Fibroblast of skin of left biceps (primary cell): ENCODE measurements at places on chromosomes 16 and 17.

- DNase-seq = no peak
Observed at GRCh38 chr17:20086416-20087076, 77.4 kb downstream of the SPECC1 start.

DNA sequence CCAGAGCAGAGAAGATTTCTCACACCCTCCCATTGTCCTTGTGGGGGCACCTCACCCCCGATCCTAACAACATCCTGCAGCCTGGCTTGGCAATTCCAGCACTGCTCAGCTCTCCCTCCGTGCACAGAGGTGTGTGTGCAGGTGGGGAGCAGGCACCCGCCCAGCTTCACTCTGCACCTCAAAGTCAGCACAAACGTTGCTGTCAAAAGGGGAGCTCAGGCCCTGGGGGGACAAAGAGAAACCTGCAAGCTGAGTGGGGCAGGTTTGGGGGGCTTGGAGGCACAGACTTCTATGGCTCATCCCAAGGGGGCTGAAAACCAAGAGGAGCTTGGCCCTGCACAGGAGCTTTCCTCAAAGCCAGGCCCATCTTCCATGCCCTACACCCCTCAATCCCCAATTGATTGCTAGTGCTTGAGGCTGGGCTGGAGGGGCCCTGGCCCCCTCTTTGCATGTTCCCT lies 231.9 kb upstream of the TNRC6C start:
- no peak for DNase-seq

- no peak for DNase-seq
Observed at GRCh38 chr16:71389330-71389729, 30.8 kb downstream of the CALB2 start.

DNA sequence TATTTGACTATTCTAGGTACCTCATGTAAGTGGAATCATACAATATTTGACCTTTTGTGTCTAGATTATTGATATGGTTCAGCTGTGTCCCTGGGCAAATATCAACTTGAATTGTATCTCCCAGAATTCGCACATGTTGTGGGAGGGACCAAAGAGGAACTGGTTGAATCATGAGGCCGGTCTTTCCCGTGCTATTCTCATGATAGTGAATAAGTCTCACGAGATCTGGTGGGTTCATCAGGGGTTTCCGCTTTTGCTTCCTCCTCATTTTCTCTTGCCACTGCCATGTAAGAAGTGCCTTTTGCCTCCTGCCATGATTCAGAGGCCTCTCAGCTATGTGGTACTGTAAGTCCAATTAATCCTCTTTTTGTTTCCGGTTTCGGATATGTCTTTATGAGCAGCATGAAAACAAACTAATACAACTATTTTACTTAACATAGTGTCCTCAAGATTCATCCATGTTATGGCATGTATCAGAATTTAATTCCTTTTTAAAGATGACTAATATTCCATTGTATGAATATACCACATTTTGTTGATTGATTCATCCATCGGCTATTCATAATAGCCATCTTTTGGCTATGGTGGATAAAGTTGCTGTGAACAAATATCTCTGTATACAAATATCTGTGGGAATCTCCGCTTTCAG lies 129.1 kb downstream of the FTO start:
- no peak for DNase-seq

GRCh38 chr16:6297666-6298410 lies 1034.8 kb upstream of the RBFOX1 start:
- no peak for DNase-seq

- no peak for DNase-seq
Observed at GRCh38 chr16:83068686-83069085, 441.9 kb downstream of the CDH13 start.

DNA sequence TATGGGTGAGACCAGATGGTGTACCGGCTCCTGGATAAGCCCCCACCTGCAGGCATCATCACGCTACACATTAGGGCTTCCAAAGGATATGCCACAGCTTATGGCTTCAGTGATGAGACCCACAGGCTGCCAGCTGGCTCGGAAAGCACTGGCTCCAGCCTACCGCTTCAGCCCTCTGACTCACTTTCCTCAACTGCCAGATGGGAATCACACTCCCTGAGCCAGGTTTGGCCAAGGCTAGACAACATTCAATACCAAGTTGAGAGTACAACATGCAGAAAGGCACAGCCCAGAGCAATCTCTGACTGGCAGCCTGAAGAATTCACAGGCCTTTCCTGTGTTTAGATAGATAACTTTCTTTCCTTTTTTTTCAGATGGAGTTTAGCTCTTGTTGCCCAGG lies 10.3 kb downstream of the CENPV start:
- DNase-seq = no peak

DNA sequence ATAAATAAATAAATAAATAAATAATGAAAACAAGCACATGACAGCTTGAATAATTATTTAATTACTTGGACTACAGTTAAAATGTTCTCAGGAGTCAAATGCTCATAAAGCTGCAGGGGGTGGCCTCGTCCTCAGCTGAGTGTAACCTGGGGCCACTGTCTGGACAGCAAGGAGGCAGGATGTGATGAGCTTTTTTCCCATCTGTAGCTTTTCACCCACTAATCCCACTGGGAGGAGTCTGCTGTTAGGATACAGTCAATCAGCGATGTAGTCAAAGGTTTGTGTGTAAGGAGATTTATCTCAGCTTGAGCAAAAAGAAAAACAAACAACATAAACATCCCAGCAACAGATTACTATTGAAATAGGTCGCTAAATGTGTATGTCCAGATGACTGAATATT lies 22.5 kb downstream of the ZCCHC14 start:
- DNase-seq = no peak

DNA sequence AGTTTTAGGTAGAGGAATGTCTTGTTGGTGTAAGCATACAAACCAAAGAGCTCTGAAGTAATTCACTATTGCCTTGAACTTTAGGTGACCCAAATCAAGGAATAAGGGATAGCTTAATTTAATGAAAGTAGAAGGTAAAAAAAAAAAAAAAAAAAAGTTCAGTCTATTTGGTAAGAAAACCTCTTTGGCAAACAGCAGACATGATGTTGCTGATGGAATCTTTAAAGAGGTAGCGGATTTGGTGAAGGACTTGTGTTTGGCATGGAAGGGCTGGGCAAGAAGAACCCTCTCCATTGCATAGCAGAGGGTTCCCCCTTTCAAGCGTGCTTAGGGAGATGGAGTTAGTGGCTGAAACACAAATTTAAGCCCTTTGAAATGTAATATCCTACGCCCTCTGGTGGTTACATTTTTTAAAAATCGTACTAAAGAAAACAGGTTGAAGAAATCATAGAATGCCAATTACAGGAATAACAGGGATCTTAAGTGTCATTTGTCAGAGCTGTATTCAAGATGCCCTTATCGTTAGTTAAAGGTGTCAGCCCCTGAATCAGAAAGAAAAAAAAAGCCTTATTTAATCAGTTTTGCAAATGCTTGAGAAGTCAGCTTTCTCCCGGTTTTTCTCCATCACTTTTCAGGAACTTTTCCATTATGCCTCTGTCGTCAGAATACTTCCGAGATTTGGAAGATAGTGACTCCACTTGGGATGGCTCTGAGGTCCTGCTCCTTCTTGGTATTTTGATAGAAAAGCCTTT lies 383.1 kb downstream of the KCNJ2 start:
- DNase-seq = no peak

DNA sequence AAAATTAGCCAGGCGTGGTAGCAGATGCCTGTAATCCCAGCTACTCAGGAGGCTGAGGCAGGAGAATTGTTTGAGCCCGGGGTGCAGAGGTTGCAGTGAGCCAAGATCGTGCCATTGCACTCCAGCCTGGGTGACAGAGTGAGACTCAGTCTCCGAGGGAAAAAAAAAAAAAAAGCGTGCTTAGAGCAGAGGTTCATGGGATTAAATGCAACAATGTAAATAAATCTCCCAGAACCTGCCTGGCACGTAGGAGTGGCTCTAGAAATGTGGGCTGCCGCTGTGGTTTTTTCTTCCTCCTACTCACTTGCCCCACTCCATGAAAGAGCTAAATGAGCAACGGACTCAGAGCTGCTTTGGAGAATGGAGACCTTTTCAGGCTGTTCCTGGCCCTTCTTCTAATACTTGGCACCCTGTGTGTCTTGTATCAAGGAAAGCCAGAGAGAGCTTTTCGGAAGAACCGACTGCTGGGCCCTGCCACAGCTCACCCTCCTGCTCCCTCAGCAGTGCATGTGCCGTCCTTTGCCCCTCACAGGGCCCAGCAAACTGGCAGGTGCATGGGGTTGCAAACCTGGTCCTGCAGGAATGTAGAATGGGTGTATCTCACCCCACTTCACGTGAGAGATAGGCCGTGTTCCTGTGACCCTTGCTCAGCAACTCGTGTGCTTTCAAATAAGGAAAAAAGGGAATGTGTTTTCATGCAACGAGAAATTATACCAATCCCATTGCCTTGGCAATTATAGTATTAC lies 52.0 kb downstream of the LDHD start:
- DNase-seq = no peak

DNA sequence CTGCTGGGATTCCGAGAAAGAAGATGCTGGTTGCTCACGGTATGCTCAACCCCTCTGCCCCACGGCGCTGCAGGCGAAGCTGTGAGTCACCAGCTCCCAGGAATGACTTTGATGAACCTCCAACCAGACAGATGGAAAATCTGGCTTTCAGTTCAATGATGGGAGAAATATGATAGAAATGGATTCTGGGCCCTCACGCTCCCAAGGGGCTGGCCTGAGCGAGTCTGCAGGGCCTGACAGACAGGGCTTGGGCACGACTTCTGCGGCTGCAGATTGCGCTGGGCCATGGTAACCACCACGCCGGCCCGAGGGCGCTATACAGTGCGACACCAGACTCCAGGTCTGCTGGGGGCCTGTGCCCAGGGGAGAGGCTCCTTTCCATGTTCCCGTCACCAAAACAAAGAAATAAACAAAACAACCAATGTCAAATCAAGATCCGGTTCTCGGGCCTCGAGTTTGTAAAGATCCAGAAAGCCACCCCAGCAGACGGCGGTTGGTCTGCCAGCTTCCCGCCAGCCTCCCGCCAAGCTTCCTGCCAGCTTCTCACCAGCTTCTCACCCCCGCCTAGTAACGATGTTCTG lies 11.1 kb upstream of the ABR start:
- no peak for DNase-seq

DNA sequence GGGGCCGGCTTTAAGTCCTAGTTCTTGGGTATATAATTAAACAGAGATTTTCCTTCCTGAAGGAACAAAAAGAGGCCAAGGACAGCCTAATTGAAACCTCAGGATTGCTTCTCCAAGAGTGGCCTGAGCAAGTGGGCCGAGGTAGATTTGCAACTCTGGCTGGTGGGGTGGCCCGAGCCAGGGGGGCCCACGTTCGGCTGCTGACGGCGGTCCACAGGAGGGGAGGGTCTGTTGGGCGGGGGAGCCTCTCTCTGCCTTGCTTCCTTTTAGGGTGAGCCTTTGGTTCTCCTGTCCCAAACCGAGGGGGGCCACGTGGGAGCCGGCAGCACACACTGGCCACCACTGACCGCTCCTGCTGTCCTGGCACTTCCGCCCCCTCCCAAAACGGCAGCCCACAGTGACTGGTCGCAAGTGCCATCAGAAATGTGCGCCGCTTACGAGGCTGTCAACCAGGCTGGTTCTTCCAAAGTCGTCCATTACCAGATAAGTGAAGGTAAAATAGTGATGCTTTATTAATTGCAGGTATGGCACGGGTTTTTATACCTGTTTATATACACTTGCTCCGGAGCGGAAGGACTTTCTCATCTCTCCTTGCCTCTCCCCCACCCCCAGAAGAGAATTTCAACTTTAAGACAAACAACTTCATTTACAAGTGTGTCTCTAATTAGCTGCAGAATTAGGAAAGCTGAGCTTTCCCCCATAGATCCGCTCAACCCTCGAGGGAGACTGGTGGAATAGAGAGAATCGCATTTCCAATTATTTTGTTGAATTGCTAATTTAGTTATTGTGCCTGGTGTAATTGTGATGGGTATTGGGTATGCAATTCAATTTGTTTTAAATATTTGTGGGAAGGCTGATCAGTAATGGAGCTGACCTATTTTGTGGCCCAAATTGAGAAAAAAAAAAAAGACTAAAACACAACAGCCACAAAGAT lies 117.8 kb downstream of the AATF start:
- no peak for DNase-seq

- no peak for DNase-seq
Observed at GRCh38 chr17:20122254-20122879, 113.2 kb downstream of the SPECC1 start.

DNA sequence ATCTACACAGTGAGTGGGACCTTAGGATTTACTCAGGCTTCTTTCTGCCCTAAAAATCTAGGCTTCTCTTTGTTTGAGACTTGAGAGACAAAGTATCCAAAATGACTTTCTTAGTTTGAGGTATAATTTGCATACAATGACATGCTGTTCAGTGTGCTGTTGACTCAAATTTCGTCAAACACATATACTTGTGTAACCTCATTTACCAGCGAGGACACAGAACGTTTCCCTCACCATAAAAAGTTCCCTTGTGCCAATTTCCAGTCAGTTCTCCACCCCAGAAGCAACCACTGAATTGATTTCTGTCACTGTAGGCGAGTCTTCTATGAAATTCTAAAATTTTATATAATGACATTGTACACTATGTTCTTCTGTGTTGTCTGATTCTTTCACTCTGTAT lies 68.0 kb upstream of the MAF start:
- no peak for DNase-seq

DNA sequence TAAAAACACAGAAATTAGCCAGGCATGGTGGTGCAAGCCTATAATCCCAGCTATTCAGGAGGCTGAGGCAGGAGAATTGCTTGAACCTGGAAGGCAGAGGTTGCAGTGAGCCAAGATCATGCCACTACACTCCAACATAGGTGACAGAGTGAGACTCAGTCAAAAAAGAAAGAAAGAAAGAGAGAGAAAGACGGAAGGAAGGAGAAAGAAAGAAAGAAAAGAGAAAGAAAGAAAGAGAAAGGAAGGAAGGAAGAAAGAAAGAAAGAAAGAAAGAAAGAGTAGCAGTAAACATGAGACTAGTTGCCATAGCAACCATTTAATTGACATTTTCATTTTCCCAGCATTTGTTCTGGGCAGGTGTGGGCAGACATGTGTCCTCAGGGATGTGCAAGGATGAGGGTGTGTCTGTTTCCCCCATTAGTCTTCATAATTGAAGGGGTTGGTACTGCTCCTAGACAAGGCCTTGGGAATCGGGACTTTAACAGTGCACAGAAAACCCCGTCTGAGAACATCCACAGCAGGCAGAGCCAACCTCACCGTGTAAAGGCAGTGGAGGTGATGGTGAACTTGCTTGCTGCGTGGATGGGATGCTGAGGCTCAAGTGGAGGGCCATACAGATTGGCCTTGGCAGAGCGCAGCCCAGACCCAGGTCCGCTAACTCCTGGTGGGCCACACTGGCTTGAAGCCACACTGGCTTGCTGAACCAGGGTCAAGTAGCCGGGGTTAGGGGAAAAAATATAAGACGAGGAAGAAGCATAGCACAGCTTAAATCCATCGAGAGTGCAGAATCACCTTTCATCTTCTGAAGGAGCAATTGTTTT lies 35.2 kb upstream of the KIFC3 start:
- DNase-seq = no peak
